ENCODE measurements at places on chromosomes 12 and 14.

DNA sequence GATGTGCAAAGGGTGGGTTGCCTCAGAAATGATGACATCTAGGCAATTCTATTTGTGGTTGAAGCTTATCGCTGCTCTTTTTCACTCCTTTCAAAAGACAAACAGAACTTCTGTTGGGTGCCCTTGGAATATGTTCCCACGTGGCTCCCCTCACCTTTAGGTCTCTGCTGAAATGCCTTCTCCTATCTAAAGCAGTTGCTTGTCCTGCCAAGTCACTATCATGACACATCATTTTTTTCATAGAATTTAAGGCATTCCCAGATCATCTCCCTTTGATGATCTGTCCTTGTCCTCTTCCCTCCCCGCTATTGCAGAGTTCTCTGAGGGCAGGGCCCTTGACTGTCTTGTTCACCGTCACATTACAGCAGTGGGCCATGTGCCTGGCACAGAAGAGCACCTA is 75.7 kb downstream of the PTPRB start:
- no peak for DNase-seq

GRCh38 chr12:20187456-20187855 is 180.9 kb upstream of the PDE3A start:
- DNase-seq: no peak

- DNase-seq: no peak
Measured at GRCh38 chr12:65828711-65829339, 4.5 kb downstream of the HMGA2 start.

GRCh38 chr14:102497998-102498677 is 11.4 kb downstream of the ANKRD9 start:
- no peak for DNase-seq

GRCh38 chr14:50717811-50718210 is 49.7 kb upstream of the SAV1 start:
- DNase-seq: no peak

- no peak for DNase-seq
Measured at GRCh38 chr12:39341179-39341578, 101.7 kb downstream of the KIF21A start.

DNA sequence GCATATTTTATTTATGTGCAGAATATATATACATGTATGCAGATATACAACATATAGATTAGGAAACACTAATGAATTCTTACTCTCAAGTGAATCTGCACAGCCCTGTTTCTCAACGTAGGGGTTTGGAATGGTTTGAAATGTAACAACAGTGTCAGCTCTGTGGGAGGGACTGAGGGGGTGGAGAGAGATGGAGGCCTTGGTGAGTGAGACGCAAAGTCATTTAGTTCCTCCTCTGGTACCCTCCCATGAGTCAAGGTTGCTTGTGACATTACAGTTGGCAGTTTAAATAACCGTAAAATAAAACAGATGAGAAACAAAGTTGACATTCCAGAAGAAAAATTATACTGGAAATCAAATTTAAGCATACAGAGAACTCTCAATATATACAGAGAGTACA is 313.0 kb upstream of the PRKD1 start:
- no peak for DNase-seq

Measured in HS-27A (cell line).